Activated T-helper 2 cell treated with anti-CD3 and anti-CD28 coated beads, Interferon-gamma antibody, Interleukin-2, Interleukin-4, amounts not matched to agents 10 μg/mL and 5 μg/mL and 100 μg/mL, durations not matched to agents 14 hours and 24 hours and 36 hours (primary cell): ENCODE measurements at places on chromosomes 2 and 18.
A peak's percentile ranks its signal among the peaks of the same experiment; 100 is the strongest.

- no peak for DNase-seq
Measured at GRCh38 chr2:206116278-206116677, 30.3 kb upstream of the INO80D start.

DNA sequence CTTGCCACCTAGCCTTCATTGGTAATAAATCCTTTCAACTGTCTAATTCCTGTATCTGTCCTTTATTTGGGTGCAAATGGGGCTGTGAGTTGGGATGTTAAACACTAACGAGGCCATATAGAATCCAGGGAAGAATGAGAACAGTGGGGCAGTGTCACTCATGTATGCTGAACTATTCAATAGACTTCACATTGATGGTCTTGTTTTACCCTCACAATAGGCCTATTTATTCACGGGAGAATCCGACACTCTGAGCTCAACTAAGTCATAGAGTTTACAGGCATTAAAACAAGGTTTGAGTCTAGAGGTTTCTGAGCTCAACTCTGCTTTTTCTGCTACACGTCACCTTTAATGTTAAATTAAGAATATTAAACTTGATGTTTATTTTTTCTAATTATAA is 421.6 kb downstream of the SOX11 start:
- DNase-seq = no peak

GRCh38 chr2:8433390-8433789 is 248.5 kb upstream of the ID2 start:
- DNase-seq = no peak

DNA sequence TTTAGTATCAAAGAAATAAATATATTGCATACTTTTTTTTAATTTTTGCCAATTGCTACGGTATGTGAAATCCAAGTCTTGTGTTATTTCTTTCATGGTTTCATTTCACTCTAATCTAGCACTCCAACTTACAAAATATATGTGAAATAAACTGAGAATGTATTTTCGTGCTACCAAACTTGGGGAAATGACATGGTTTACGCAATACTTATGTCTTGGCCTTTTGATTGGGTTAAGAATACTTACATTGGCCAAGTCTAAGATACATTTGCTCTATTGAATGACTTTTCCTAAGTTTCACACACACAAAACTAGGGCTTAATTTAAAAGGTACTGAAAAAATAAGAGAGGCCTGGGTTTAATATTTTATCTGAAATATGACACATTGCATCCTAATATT is 80.5 kb downstream of the VRK2 start:
- DNase-seq = no peak

DNA sequence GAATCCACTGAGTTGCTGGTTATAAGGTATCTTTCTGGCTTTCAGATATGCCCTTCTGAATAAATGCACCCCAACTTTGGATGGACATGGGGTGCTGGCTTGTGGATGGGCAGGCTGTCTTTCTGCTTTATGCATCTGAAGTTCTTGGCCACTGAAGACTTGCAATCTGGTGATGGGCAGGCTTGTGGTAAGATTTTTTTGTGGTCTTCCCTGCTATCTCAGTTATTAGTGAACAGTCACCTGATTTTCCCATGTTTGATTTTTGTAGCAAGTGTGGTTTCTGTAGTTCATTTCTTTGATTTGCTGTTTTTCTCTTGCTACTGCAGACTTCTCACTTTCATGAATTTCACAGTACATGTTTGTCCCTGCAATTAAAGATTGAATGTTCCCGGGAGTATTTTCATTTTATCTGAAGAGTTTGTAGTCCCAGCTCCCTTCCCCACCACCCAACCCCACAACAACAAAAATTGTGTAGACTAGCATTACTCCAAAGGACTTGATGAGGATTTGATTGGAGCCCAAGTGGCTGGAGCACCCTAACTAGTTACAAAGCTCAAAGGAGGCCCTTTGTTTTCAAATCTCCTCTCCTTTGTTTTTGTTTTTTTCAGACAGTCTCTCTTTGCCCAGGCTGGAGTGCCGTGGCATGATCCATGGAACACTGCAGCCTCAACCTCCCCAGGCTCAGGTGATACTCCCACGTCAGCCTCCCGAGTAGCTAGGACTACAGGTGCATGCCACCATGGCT is 63.6 kb upstream of the MGAT5 start:
- no peak for DNase-seq

DNA sequence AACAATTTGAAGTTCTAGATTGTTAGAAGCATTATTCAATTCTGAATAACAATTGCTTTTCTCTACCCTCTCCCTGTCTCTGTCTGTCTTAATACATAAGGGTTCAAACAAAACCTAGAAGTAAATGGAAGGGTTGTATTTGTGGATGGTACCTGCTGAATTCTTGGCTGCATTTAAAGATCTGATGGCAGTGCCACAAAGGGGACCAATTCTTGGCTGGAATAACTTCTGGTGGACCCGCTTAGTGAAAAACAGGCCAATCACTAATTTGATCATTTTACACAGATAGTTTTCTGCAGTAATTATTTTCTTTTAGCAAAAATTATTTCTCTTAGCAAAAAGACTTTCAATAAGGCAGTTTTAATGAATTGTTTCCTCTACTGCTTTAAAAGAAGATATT is 353.5 kb downstream of the MYCN start:
- DNase-seq = no peak

DNA sequence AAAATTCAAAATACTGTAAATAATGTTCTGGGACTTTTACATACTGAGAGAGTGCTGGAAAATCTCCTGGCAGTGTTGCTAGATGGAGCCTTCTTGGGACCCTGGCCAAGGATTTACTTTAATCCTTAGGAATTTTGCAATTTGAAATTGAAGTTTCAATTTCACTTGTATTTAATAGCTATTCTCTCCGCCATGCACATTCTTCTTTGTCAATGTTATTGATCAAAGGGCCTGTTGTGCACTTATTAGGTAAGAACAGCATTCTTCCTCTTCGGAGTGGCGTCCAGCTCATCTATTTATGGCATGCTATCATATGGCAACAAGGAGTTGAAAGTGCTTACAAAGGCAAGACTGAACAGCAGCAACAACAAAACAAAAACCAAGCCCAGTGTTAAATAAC is 40.1 kb upstream of the SOS1 start:
- no peak for DNase-seq

- no peak for DNase-seq
Measured at GRCh38 chr2:27802547-27802946, 31.0 kb downstream of the MRPL33 start.

DNA sequence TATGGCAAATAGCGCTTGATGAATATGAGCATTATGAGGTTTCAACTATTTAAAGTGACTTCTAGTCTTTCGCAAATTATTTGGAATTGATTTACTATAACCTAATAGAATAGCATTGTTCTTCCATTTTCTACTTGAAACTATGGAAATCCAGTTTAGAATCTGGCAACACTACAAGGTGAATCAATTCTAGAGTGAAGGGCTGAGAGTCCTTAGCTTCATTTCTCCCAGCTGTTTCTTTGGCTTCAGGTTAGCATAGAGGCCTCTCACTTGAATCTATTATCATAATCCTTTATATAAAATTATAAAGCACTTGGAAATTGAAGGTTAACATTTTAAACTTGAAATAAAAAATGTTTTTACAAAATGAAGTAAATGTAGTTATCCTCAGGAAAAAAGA is 318.8 kb downstream of the CCDC85A start:
- DNase-seq = no peak

DNA sequence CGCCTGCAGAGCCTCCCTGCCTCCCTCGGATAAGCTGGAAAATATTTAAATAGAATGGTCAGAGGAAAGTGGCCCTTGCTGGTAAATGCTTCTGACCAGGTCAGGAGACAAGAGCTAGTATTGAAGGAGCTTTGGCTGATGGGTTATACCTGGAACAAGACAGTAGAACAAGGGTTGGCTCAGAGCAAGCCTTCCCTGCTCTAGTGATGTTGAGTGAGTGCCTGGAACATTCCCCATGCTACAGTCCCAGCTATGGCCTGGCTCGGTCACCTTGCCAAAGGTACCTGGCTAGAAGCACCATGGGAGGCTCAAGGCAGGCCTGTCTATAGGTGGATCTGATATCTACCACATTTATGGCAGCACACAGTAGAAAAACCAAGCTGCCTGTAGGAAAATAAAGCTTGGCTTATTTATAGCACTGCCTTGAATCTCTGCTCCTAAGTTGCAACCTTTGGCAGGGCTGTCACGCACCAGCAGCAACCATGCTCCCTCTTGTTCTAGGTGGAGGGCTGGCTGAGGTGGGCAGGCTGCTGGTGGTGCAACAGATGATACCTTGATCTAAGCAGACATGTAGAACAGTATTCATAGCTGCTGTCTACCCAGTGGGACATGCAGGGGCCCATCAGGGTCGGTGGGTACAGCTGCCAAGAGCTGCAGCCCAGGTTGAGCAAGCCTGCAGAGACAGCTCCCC is 66.7 kb upstream of the BCL2L11 start:
- DNase-seq = no peak

DNA sequence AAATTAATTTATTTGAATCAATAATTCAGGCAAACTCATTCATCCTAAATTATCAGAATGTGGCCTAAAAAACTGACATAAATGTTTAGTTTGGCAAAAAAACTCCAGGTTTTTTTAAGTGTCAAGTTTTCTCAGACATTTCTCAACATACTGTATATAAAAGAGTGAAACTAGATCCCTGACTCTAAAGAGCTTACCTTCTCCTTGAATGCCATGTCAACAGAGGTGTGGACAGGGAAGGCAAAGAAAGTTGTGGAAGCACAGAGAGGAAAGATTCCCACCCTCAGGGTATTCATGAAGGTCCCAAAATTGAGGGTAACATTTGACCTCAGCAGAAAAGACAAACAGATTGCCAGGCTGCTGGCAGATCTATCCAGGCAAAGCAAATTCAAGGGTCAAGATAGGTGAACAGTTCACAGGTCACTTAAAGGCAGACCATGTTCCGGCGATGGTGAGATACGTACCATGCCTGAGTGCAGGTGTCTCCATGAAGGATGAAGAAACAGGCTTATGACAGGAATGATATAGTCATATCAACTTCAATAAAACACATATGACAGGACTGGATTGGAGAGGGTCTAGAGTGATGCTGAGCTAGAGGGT is 1638.3 kb upstream of the ZEB2 start:
- no peak for DNase-seq

DNA sequence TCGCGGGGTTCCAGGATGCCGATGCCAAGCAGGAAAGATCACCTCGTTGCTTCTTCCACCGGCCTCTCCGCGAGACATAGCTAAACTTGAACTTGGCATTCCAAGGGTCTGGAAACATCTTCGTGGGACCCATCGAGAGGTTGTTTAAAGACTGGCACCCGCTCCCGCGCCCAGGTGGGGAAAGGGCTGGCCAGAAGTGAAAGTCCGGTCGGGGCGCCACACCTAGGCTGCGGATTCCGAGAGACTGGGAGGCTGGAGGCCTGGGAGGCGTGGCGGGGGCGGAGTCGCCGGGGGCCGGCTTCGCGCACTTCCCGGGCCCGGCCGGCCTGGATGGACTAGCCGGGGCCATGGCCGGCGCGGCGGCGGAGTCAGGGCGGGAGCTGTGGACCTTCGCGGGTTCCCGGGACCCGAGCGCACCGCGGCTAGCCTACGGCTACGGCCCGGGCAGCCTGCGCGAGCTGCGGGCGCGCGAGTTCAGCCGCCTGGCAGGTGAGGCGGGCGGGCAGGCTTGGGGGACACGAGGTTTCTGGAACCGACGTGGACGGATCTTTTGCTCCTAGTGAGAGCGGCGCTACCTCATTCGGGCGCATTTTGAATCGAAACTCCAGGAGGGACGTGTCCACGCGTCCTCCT is at the start of gene MOCOS:
Gene MOCOS, plus strand, starts transcription at position 305 of the 633 bp plus-strand sequence. Its CDS starts 43 bp downstream, at position 348.
- DNase-seq = peak; percentile 25

DNA sequence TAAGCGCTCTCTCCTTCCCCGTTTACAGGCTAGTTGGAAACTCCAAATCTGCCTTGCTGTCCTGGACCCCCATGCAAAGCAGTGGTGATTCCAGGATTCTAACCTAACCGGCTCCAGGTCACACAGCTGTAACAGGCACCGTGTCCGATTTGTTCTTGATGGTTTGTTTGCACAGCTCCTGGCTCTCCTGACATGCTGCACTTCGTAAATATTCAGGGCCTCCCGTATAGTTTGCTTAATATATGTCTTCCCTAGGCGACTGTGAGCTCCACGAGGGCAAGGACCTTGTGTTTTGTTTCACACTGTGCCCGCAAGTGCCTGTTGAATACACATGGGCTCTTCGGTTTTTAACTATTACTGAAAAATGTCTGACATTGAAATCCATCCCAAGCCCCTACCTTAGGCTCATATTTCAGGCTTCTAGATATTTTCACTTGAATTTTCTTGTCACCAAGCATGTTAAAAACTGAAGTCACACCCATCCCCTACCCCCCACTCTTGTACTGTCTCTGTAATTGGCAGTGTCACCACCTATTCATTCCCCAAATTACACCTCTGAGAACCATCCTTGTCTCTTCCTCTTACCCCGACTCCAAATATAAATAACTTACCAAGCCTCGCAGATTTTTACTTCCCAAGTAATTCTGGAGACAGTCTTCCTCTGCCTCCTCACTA is 1.0 kb upstream of the PUM2 start:
- no peak for DNase-seq

GRCh38 chr2:72789241-72789640 is 36.6 kb downstream of the EXOC6B start:
- DNase-seq = no peak

GRCh38 chr2:199458009-199458805 is 468 bp upstream of the SATB2 start:
- no peak for DNase-seq

DNA sequence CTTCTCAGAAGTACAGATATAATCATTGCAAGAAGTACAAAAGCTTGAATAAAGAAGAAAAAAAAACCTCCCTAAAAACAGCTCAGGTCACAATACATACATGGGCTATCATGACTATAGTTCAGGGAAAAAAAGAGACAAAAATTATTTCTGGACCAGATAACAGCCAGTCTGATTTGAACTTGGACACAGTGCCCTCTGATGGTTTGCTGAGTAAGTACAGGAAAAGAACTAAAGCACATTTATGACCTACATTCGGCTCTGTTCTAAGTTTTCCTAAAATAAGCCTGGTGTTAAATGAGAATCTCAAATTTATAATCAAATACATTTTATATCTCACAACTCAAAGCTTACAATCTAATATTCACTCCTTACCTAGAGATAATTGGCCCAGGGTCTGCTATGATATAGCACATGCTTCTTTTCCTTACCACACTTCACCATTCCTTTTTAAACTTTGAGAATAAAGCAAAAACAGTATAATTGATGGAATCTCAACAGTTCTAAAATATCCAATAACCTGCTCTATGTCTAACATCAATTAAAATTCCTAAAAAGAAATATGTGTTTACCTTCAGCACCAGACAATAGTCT is 81.1 kb downstream of the RAPH1 start:
- DNase-seq = no peak

DNA sequence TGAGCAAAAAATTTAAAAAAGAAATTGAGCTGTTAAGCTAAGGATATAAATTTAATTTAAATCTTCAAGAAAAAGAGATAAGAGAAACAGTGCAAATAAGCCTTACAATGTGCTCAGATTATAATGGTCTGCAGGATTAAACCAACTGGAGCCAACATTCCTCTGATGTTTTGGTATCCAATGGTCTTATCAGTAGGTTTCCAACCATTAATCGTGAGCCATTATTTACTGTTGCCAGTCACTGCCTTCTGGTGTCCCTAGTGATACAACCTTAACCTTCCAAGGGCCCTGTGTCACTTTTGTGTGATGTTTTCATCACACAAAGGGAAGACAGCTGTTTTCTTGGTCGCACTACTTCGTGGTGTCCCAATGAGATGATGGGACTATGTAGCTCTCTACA is 134.5 kb upstream of the CTAGE1 start:
- no peak for DNase-seq
